Thymus (tissue), 14 donors: ENCODE measurements at places on chromosomes 16 and 17. TPM values are rescaled to one million over a fixed set of nuclear protein-coding genes. Genes with fewer than 3 reads are reported as not detected.

Gene CCL11
- 0.33 TPM for total RNA-seq

- DNase-seq: no peak
These were observed 13.8 kb downstream of the MSLN start for GRCh38 chr16:774086-775001.

DNA sequence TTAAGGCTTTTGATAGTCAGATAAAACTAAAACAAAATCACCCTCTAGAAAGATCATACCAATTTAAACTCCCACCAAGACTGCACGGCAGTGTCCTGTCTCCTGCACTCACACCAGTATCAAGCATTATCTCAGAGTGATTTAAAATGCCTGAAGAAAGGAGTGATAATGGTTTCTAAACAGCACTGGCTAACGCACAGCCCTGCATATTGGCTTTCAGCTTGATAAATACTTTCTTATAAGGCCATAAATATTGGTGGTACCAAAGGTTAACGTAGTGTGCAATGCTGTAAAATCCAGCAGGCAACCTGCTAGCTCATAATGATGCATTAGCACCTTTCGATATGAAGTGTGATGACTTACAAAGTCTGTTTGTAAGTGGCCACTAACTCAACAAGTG, 214.3 kb downstream of the RBFOX1 start:
- DNase-seq: no peak

Gene BRIP1
- 11.5 TPM for total RNA-seq

DNA sequence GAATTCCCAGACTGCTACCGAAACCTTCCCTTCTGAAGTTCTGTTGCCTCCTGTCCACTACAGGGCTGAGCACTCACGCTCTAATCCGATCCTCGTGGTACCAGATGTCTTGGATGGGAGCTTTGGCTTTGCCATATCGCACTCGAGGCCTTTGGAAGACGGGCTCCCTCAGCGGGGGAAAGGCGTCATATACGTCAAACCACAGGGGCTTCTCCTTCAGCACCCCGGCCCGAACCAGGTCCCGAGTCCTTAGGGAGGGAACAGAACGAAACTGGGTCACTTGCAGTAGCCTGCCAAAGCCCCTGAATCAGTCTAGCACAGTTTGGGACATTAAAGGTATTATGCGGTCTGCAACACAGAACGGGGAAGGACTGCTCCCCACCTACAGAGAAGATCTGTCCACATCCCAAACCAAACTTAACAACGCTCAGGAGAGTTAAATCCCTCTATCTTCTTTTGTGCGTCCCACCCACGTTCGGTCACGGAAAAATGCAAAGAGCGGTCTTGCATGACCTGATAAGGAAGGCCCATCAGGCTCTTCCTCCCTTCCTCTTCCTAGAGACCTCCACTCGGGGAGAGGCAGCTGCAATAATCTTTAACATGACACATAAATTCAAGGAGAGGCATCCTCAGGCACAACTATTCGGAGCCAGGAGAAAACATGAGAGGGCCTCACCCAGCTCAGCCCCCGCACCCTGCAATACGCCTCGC, 526 bp downstream of the MRPS23 start:
- DNase-seq: no peak

DNA sequence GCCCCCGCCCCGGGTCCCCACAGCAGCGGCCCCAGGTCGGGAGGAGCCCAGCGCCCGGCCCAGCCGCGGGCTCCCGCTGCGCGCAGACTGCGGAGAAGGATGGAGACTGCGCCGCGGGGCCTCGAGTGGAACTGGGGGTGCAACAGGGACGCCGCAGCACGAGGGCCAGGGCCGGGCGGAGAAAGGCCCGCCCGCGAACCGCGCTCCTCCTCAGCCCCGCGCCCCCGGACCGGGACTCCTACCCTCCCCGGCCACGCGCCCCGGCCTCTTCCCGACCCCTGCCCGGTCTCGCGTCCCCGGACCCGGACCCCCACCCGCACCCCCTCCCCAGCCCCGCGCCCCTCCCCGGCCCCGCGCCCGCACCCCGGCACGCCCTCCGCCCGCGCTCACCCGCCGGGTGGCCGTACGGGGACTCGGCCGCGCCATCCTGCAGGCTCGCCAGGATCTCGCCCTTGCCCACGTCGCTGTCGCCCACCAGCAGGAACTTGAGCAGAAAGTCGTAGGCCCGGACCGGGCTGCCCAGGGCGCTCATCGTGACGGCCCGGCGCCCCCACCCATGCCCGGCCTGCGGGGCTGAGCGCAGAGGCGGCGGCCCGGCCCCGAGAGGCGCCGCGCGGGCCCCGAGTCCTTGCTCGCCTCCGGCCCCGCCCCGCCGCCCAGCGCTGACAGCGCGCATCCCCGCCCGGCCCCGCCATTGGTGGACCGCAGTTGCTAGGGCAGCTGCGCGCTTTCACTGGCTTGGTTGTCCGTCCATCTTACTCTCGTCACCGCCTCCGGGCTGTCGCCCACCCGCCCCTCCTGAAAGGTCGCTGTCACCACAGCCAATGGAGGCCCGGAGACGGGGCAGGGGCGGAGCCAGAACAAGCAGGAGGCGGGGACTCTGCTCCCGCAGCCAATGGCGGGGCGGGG, at the start of gene RAB40B:
Gene RAB40B, minus strand, starts transcription at position 634 of the 909 bp plus-strand sequence. Its CDS starts 102 bp downstream, at position 532.
- DNase-seq: peak; percentile 95

DNA sequence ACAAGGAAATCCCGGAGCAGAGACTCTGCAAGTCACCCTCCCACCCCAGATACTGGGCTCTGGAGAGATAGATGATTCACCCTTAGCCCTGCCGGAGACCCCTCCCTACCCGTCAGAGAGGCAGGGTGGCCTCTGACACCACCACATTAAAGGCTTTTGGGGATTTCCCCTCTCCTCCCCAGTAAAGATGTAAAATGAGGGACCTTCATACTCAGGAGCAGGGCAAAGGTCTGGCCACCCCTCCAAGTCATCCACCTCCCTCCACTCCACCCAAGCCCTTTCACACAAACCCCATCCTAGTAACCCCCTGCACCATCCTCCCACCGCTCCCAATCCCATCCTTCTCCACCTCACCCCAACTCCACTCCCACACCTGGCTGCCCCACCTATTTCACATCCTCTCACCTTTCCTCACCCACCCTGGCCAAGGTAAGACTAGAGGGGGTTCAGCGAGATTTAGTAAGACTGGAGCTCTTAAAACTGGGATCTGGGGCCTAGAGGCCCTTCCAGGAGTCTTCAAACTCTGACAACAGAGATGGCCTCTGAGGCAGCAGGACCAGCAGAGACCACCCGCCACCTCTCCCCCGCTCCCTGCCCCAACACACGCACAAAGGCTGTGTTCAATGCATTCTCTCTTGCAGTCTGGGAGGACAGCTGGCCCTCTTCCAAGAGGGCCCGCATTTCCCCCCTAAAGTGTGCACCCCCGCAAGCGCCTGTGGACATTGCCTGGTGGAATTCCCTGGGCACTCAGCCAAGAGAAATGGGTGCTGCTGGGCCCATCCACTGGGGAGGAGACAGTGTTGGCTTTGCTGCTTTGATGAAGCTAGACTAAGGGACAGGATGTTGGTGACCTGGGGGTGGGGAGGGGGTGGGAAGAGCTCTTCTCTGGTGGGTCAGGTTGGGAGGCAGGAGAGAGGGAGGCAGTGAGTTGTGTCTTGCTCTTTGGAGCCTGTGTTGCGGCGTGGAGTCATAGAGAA, 1.1 kb downstream of the ABAT start:
- no peak for DNase-seq

DNA sequence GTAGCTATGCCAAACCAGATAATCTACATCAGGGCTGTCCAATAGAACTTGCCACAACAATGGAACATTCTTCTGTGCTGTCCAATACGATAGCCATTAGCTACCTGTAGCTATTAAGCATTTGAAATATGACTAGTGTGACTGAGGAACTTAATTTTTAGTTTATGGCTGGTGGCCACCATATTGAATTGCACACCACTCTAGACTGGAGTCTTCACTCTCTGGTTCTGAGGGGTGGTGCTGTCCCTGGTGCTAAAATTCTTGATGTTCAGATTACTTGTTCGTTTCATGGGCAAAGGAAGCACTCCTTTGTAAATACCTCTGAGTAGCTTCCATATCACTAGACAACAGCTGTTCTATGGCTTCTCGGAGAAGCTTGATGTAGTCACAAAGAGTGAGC, 296.6 kb downstream of the NPIPA8 start:
- no peak for DNase-seq

DNA sequence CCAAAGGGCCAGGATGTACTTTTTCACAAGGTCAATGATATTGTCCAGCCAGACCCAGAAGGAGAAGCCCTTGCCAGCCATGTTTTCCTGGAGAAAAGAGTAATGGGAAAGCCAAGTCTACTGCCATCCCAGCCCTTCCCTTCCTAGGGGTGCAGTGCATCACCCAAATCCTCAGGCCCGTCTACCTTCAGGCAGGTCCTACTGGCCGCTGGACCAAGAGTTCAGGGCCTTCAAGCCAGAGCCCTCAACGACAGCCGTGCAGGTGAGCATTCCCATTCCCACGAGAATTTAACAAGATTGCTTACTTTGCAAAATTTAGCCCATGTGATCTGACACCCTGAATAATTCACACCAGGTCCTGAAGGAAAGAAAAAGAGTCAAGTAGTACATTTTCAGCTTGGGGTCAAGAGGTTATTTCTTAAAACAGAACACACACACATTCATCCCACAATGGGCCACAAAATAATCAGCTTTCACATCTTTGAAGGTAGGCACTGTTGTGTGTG, 35.0 kb downstream of the STAT5A start:
- DNase-seq: no peak

GRCh38 chr16:645852-646678, 3.1 kb upstream of the WDR90 start:
- DNase-seq: no peak

DNA sequence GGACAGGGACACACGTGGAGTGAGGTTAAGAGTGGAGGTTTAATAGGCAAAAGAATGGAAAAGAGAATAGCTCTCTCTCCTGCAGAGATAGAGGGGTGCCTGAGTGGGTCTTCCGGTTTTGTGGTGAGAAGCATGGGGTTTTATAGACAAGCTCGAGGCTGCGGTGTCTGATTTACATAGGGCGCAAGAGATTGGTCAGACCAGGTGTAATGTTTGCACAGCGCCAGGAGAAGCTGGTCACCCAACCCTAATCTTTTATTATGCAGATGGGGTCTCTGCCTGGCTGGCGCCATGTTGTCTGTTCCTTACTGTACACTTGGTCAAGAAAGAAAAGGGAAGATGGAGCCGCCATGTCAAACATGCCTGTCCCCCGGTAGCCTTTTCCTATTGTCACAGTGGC, 44.5 kb upstream of the MLYCD start:
- DNase-seq: no peak

GRCh38 chr17:18300725-18301480, 13.9 kb downstream of the TOP3A start:
- no peak for DNase-seq

Gene DHX58
- 23.8 TPM for total RNA-seq

- DNase-seq: no peak
These were observed 9.7 kb downstream of the NHERF2 start for GRCh38 chr16:2036200-2036966.

DNA sequence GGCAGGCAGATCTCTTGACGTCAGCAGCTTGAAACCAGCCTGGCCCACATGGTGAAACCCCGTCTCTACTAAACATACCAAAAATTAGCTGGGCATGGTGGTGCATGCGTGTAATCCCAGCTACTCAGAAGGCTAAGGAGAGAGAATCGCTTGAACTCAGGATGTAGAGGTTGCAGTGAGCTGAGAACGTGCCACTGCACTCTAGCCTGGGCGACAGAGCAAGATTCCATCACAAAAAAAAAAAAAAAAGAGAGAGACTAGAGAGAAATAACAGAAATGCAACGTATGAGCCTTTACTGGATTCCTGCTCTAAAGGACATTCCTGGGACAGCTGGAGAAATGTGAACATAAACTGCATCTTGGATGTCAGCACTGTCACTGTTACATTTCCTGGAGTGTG, 10.8 kb downstream of the IFT140 start:
- no peak for DNase-seq

Gene RASD1
- total RNA-seq: 13.0 TPM

Gene MT4
- 7.5 TPM for total RNA-seq

DNA sequence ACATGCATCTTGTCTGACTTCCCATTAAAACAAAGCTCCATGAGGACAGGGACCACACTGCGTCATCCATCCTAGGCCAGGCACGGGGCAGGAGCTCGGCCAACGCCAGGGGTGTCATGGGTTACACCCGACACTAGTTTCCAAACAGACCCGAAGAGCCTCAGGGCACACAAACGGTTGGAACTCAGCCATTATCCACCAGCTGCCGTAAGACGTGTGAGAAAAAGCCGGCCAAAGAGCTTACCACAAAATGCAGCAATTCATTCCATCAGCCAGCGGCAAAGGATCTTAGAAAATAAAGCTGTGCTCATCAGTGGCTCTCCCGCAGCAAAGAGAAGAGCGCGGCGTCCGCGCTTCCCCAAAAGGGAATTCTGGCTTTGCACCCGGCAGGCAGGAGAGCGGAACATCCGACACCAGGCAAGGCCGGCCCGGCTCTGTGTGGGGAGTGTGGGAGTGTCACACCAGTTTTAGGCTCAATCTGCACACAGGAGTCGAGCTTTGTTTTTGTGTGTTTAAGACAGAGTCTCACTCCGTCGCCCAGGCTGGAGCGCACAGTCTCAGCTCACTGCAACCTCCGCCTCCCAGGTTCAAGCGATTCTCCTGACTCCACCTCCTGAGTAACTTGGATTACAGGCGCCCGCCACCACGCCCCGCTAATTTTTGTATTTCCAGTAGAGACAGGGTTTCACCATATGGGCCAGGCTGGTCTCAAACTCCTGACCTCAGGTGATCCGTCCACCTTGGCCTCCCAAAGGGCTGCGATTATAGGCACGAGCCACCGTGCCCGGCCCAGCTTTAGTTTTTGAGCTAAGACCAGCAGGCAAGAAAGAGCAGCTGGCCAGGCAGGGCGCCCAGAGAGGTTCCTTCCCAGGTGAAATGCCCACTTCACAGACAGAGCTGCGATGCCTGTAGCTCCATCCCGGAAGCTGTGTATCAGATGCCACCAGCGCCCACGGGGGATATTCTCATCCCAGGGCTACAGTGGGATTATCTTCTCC, 1.5 kb downstream of the SLC38A8 start:
- no peak for DNase-seq

Gene RCVRN
- total RNA-seq: under 0.01 TPM

Gene MYCBPAP
- total RNA-seq: 1.2 TPM

DNA sequence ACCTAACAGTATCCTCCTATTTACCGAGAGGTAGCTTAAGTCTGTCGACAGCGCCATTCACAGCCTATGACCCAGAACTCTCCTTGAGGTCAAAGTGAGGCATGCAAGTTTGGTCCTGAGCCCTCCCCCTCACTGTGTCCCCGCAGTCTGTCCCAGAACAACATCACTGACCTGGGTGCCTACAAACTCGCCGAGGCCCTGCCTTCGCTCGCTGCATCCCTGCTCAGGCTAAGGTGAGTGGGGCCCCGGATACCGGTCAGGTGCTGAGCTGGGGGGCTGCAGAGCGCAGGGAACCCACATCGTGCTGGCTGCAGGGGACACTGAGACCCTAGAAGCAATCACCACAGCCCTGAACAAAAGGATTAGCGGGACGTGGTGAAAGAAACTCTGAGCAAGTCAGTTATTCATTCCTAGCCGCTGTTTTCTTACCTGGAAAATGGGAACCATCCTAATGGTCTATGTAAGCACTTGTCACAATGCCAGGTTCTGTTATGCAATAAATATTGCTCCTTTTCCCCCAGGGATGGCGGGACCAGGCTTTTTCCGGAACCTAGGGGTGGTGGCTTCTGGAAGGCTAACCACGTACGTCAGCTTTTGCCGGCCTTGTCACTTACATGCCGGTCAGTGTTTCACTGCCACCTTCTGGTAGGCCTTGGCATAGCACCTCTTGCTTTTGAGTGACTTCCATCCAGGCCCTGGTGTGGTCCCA, 23.8 kb downstream of the DEXI start:
- peak; percentile 59 for DNase-seq

- no peak for DNase-seq
These were observed 98.9 kb downstream of the N4BP1 start for GRCh38 chr16:48511071-48511540.

- peak; percentile 79 for DNase-seq
These were observed 215.9 kb downstream of the RPTOR start for GRCh38 chr17:80760511-80760911.

Gene CDK5R1
- 3.1 TPM for total RNA-seq

Gene SCGB1C2
- total RNA-seq: not detected

Gene RNF43
- total RNA-seq: 3.4 TPM
